ENCODE measurements at places on chromosomes 5 and 9.

DNA sequence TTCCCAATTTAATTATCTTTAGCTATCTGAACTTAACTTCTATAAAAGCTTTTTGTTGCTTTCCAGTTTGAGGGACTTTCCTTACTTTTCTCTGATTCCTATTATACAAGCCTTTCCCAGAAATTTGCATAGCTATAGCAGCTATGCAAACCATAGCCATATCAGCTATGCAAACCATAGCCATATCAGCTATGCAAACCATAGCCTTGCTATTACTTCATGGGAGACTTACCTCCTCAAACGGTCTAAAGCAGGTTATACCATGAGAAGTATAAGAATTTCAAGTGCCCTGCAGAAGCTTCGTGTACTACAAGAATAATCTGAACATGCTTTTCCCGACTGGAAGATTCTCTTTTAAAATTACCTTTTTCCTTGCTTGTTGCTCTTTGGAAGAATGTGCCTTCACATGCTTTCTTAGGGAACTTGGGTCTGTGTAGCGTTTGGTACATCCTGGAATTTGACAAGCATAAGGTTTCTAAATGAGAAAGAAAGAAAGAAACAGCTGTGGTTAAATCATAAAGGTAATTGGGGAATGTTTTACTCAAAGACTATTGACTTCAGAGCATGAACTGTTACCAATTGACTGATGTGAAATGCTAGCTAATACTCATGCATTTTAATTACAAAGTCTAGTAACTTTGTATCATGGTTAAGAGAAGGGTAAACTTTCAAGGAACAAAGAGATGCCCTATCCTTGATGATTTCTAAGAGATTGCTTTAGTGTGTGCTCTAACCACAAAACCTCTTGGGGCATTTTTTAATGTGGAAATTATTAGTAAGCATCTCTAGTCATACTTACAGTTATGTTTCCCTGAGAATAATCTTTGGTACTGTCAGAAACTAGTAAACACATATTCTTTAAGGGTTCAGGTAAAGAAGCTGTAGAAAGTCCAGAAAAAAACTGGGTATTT, 367.6 kb downstream of the GLIS3 start:
- no peak for DNase-seq

DNA sequence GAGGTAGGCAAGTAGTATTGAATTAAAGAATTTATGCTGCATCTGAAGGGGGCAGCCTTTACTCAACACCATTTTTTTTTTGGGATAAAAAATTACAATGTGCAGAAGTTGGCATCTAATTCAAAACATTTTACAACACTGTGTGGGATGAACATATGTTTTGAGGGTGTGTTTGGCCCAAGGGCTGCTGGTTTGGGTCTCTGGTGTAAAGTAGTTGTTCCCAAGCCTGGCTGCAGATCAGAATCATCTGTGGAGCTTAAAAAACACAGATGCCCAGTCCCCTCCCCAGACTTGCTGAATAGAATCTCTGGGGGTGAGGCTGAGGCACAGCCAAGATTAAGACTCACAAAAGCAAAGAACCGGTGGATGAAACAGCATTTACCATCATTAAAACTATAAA, 33.0 kb upstream of the PDZD2 start:
- no peak for DNase-seq

GRCh38 chr5:71905834-71906711, 187.0 kb downstream of the CARTPT start:
- DNase-seq = no peak

DNA sequence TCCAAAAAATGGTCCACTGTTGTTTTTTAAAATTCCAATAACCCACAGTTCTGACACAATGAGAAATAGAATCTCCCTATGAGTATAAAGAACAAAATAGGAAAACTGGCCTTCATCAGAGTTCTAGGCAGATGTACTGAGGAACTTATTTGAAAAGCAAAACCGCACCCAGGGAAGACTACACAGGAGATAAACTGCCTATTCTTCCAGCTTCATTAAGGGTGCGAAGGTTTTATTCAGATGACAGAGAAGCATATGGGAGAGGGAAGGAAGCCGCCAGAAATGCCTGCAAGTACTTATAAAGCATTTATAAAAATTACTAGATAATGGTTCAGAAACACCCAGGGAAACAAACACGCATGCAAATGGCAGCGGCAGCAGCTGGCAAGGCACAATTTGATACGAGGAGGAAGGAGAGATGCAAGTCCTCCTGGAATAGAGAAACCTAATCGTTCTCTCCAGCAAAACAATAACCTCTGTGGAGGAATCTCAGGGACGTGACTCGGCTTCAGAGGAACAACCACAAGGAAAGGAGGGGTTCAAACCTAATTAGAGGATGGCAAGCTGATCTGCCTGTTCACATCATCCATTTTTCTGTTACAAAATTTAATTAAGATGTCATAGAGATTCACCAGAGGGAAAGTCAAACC, 9.0 kb downstream of the TTLL11 start:
- DNase-seq = no peak

DNA sequence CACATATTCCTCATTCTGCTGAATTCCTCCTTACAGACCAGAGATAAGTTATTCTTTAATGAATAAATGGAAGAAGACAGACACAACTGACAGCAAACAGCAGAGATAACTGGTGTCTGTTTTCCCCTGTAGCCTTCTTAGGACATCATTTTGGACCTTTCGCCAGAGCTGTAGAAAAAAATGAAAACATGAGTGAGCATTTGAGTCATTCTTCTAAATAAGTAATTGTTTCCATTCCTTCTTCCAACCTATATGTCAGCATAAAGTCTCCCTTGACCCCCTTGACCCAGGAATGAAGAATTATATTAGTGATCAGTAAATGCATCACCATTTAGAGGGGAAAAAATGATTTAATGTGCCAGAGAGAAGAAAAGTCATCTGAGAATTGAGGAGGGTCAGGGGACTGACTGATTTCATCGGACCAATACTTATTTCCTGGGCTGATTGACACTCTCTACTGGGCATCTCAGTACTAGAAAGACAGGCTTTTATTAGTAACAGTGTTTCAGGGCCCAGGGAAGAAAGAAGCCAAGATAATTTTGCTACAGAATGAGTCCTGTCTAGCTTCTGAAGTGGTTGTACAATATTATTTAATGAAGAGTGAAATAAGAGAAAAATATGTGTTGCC, 597.0 kb downstream of the PSAT1 start:
- DNase-seq = no peak

- DNase-seq = no peak
Measured at GRCh38 chr9:129822898-129823541, 916 bp downstream of the TOR1A start.

DNA sequence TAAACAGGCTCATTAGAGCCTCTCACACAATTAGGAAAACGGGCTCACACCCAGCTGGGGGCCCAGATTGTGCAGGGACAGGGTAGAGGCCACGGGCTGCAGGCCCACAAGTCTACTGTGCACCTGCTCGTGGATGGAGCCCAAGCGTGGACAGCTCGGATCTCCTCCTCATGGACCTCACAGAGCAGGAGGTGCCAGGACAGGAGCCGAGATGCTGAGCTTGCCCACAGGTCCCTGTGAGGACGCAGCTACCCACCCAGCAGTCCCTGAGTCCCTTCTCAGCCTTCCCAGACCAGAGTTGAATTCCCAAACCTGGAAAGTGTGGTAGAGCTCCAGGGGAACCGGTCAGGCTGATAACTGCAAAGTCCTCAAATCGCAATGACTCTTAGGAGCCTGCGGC, 70.6 kb upstream of the OLFM1 start:
- DNase-seq = no peak

GRCh38 chr9:37859043-37859442, 44.9 kb downstream of the SLC25A51 start:
- DNase-seq = no peak

- no peak for DNase-seq
Measured at GRCh38 chr5:128315671-128316070, 222.4 kb downstream of the FBN2 start.

- no peak for DNase-seq
Measured at GRCh38 chr5:151345808-151346478, 1.4 kb downstream of the SLC36A2 start.

GRCh38 chr5:146066968-146067367, 38.4 kb downstream of the PLAC8L1 start:
- no peak for DNase-seq

- no peak for DNase-seq
Measured at GRCh38 chr9:76588316-76588715, 129.3 kb downstream of the GCNT1 start.

DNA sequence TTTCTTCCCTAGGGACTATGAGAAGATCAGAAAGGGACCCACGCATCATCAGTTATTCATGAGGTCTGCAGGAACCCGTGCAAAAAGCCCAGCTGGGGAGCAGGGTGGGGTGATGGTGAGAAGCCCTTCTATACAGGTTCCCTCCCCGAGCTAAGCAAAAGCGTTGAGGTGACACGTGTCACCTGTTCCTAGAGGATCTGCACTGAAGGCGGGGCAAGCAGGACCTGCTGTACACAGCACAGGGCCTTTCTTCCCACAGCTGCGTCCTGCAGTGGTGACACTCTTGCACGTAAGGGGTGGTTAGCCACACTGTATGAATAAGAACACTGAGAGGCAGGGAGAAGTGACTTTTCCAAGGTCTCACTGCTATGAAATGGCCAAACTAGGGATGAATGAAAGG, 37.2 kb upstream of the SH3PXD2B start:
- DNase-seq = no peak

DNA sequence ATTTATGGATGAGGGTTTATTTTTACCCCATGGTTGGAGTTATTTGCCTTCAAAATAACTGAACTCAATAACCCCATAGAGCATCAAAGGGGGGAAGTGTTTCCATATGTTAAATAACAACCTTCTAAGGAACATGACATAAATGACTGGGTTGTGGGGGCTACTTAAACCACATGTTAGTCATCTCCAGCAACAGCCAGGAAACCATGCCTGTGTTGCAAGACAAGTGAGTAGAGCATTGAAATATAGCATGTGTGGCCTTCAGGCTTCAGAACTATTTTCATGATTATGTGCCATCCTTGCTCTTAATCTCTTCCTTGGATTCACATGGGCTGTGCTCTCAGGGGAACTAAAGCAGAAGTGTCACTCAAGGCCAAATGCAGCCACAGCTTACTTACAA, 431.2 kb downstream of the AGTPBP1 start:
- no peak for DNase-seq

DNA sequence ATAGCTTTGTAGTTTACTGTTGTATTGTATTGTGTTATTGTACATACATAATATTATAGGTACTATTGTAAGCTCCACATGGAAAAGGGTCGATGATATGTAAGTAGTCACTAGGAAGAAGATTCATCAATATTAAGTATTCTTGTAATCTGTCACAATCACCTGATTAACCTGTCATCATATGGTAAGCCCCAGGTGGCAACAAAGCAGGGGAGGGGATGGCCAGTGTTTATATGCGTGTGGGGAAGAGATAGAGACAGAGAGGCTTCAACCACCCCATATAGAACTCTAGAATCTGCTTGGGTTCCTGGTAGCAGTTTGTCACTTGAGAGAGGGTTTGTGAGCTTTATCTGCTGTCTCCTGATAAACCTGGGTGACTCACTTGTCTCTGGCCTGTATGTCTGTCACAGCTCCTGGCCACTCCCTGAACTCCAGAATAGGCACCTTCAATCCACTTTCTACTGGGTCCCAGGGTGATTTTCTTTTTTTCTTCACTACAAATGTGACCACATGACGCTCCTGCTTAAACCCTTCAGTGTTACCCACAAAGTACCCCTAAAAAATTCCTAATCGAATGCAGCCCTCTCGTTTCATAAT, 48.9 kb upstream of the CPEB4 start:
- DNase-seq = no peak

DNA sequence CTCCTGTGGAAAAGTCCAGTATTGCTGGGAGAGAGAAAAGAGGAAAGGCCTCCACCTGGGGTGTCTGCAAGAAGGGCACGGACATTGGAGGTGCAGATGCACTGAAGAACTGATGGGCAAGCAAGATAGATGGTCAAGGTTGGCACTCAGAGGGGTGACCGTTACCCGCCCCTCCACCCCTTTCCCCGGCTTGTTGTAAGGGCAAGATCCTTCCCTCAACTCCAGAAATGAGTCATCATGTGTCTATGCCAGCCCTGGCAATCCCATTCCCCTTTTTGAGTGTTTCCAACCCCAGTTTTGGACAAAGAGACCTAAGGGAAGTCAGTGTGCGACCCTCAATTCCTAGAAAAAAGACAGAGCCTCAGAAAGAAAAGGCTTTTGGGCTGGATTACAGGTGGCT, 34.9 kb upstream of the ATP6V1G1 start:
- DNase-seq = no peak

DNA sequence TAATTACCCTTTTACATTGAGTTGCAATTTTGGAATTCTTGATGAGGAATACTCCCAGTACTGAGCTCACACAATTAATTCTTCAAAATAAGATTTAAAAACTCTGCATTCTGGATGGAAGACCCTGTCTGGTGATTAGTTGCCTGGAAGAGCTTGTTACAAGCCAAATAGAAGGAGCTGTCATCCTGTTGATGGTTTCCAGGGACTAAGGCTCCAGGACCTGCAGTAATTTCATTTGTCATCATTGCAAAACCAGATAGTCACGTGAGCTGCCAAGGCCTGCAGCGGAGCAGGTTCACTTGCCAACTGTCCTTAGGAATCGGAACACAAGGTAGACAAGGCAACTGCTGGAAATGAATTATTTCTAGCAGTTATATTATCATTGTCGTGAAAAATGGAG, 597.7 kb downstream of the CCDC171 start:
- DNase-seq = no peak

DNA sequence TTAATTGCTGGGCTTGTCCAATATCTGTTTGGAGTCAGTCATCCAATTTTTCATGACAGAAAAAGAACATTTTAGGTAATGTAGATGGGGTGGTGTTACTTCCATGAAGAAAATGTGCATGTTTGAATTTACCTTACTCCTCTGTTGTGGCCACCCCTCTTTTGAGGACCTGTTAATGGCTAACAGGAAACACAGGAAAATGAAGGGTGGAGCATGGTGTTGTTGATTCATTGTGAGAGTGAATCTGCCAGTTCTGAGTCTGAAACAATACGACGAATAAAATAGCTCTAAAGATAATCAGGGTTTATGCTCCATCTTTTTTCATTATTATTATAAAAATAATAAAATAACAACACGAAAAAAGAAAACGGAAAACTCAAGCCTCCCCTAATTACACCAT, 335.3 kb downstream of the KDM4C start:
- no peak for DNase-seq

DNA sequence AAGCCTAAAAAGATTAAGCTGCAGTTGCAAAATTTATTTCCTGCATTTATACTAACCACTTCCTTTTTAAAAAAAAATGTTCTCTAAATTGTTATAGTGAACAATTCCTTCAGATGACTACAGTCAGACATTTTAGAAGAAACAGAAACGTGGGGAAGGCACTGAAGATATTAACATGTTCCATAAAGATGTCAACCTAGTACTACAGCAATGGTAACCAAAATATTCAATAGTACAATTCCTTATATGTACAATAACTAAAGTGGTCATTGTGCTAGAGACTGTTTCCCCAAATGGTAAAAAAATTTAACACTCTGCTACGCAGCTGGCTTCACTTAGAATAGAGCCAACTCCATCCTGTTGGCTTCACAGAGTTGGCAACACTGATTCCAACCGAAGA, 97.7 kb downstream of the FNBP1 start:
- DNase-seq = no peak

- no peak for DNase-seq
Measured at GRCh38 chr5:133995341-133995740, 9.4 kb downstream of the VDAC1 start.
